Activated naive CD4-positive, alpha-beta T cell treated with anti-CD3 and anti-CD28 coated beads, Interleukin-2, amount 50 U/mL, for 72 hours (primary cell): ENCODE measurements at places on chromosomes 4 and X. TPM values are rescaled to one million over a fixed set of nuclear protein-coding genes. Genes with fewer than 3 reads are reported as not detected.
A peak's percentile ranks its signal among the peaks of the same experiment; 100 is the strongest.

- no peak for DNase-seq
Measured at GRCh38 chr4:65367306-65367705, 303.0 kb downstream of the EPHA5 start.

GRCh38 chrX:8319359-8319758, 145.3 kb upstream of the VCX3B start:
- DNase-seq, result no peak

GRCh38 chrX:46653482-46653881, 79.9 kb downstream of the CHST7 start:
- DNase-seq, result no peak

GRCh38 chr4:139501527-139501926, 47.6 kb downstream of the RAB33B start:
- DNase-seq, result no peak

DNA sequence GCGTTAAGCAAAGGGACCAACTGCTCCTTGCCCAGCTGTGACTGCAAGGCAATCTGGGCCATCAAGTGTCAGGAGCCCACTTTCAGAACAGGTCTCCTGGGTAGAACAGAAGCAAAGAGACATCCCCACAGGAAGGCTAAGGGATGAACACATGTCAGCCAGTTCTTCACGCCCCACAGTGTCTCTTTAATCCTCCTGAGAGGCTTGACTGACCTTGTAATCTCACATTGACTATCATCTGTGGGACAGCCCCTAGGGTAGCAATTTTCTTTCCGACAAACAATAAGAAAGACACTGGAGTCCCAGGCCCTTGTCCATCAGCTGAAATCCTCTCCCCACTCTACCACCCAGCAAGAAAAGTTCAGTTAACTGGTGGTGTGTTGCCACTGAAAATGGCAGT, 1.0 kb downstream of the CHRDL1 start:
- no peak for DNase-seq

- no peak for DNase-seq
Measured at GRCh38 chrX:129557844-129558480, 17.9 kb downstream of the OCRL start.

- DNase-seq, result no peak
Measured at GRCh38 chrX:108199691-108200090, 108.1 kb downstream of the ATG4A start.

DNA sequence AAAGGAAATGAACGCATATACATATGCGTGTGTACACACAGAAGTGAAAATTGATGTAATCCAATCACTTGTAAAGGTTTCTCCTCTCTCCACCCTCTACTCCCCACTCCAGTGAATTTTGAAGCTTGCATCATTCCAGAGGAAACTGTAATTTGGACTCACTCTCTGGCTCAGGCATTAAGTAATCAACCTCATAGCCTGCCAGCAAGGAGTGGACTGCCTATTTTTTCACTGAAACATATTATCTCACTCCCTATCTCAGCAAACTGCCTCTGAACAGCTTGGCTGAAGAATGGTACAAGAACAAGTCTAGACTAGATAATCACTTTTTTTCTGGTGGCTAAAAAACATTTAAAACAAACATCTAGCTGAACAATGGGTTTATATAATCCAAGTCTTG, 124.2 kb downstream of the C4orf51 start:
- no peak for DNase-seq

GRCh38 chr4:138062929-138063328, 179.2 kb downstream of the SLC7A11 start:
- no peak for DNase-seq

DNA sequence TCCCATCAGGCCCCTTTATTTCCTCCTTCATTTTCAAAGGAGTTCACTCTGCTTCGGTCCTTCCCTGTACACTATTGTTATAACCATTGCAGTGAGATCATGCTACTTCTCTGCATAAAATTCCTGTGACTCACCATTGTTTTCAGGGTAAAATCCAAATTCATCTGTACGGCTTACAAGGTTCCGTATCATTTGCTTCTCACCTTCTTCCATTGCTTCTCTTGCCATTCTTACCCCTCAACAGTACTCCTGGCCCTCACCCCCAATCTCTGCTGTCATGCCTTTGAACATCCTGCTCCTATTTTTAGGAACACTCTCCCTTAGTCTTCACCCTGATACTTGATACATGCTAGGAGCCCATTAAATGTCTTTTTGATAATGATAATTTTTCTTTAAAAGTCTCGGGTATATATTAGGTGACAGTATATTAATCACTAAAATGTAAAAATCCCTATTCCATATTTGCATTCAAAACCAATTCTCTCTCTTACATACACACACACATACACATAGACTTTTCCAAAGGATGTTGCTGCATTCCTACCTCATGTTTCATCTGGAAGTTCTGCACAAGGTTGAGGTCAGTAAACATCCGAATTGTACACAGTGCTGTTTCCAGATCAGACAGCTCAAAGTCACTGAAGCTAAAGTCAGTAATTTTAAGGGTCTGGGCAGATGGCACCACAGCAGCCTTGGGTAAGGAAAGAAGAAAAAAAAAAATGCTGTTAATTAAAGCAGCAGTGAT, 103.4 kb downstream of the PDE5A start:
- DNase-seq, result no peak

- DNase-seq, result no peak
Measured at GRCh38 chr4:39357002-39357401, 9.2 kb downstream of the RFC1 start.

DNA sequence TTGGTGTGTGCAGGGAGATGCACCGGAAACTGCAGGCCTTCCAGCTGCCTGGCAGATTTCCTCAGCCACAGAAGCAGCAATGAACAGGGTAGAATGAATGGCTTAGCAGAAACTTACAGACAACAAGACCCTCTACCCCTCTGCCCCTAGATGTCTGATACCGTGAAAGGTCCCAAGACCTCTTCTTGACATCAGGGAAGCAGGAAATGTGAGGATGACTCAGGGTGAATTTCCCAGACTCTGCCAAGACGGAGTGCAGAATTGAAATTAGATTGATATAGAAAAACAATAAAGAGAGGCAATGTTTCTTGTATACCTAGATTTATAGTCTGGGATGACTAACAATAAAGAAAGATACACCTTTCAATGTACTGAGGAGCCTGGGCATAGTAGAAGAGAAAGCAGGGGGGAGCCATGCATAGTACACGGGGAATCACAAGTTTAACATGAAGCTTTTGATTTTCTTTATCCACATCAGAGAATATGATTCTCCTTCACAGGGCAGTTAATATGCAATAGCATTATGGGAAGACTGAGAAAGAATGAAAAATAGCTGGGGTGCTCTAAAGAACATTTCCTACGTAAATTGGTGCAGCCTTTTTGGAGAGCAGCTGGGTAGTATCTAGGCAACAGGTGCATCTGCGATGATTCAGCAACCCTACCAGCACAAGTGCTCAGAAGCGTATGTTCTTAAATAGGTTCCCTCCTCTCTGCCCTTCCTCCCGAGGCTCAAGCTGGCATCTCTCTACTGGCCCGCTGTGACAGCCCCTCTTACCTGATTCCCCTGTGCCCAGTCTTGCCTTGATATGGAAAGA, 18.3 kb upstream of the CXCR3 start:
- no peak for DNase-seq

GRCh38 chr4:123585111-123585510, 188.5 kb downstream of the SPRY1 start:
- no peak for DNase-seq

DNA sequence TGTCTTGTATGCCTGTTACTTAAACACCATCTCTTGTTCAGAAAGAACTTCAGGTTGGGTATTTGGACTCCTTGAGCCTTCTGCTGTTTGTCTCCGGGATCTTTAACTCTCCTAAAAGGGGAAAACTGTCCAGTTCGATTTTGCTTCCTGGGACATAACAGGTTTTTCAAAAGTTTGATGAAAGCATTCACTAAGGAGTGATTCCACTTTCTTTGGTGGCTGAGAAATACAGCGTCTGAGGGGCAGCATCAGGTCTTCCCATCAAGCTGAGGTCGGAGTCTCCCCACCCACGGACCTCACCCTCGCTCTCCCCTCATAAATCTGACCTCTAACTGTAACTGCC, 1.4 kb downstream of the AFAP1 start:
- DNase-seq, result no peak

- DNase-seq, result no peak
Measured at GRCh38 chr4:105937759-105938158, 42.5 kb downstream of the NPNT start.

DNA sequence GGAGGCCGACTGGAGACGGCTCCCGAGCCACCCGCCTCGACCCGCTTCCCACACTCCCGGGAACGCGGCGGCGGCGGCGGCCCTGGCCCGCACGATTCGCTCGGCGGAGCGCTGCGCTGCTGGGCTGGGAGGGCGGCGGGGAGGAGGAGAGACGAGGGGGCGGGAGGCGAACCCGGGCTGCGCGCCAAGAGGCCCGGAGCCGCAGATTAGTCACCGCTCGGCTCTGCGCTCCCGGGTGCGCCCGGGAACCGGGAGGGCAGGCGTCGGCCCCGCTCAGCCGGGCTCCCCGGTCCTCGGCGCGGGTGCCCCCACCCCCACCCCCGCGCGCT, 11.2 kb upstream of the BCOR start:
- DNase-seq, result peak; percentile 70

DNA sequence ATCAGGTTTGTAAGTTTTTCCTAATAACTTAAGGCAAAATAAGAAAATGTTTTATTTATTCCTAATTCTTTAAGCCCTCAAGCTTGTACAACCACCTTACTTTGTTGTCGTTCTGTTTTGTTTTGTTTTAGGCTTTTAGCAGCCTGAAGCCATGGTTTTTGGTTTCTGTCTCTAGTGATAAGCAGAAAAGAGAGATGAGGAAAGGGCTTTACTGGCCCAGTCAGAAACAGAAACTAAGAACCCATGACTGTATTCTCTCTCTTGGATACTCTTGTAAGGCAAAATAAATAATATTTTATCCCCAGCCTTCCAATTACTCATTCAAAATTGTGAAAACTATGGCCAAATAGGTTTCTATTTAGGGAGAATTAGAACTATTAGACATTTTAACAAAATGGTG, 29.4 kb downstream of the TBC1D19 start:
- DNase-seq, result no peak

DNA sequence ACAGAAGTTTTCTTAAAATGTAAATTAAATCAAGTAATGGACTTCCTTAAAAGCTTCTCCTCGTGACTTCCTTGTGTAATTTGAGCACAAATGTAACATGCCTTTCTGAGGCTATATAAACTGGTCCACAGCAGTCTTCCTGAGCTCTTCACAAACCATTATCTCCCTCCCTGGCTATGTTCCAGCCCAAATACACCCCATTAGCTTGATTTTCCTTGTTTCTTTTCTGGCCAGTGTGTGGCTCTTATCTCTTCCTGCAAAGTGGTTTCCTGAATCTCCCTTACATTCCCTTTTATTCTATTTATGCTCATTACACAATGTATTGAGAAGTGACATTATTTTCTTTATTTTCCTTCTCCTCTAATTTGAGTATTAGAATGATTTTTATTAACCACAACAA, 1085.3 kb upstream of the PCDH10 start:
- no peak for DNase-seq

GRCh38 chrX:118522230-118522926, 26.8 kb downstream of the DOCK11 start:
- DNase-seq, result no peak

DNA sequence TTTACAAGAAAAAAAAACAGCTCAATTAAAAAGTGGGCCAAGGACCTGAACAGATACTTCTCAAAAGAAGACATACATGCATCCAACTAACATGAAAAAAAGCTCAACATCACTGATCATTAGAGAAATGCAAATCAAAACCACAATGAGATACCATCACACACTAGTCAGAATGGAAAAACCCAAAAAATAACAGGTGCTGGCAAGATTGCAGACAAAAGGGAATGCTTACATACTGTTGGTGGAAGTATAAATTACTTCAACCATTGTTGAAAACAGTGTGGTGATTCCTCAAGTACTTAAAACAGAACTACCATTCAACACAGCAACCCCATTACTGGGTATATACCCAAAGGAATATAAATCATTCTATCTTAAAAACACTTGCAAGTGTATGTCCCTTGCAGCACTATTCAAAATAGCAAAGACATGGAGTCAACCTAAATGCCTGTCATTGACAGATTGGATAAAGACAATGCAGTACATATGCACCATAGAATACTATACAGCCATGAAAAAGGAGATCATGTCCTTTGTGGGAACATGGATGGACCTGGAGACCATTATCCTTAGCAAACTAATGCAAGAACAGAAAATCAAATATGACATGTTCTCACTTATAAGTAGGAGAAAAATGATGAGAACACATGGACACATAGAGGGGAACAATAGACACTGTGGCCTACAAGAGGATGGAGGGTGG, 97.6 kb downstream of the RAB28 start:
- DNase-seq, result no peak

GRCh38 chr4:30208731-30209435, 511.3 kb upstream of the PCDH7 start:
- no peak for DNase-seq

- DNase-seq, result no peak
Measured at GRCh38 chrX:79412972-79413371, 45.8 kb upstream of the ITM2A start.

DNA sequence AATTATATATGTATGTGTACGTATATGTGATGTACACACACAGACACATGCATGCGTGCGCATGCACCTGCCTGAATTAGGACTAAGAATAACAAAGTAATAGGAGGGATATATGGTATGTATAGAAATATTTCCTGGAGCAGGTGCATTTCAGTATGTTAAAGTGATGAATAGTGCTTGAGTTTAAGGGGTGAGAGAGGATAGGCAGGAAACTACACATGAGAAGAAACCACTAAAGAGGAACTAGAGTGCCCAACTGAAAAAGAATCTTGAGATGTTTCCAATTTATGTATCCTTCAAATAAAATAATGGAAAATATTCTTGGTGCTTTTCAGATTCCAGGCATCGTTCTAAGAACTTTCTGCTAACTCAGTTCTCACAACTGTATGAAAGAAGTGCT, 52.6 kb upstream of the UNC5C start:
- no peak for DNase-seq

DNA sequence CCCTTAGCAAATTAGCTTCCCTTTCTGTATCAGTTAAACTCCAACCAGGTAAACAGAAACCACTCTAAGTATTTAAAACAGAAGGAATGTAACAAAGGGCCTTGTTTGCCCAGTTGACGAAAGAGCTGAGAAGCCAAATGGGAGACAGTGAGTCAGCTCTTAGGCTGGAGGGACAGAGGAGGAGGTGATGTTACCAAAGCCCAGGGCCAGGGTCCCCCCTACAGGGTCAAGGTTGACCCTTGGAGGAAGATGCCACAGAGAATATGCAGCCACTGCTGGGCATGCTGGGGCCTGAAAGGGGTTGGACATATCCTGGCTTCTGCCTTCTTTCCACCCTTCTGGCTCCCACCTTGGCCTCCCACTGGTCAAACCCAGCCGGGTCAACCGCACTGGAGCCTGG, 38.3 kb upstream of the LGI2 start:
- no peak for DNase-seq

The CYLC1 gene
- total RNA-seq, result not detected

The BCORL1 gene
- 5.9 TPM for total RNA-seq

The DCK gene
- total RNA-seq, result 36.6 TPM

The FAM184B gene
- total RNA-seq, result not detected

The MTMR8 gene
- 5.6 TPM for total RNA-seq

The MSX1 gene
- not detected for total RNA-seq

The PITX2 gene
- total RNA-seq, result not detected

The ARHGEF6 gene
- total RNA-seq, result 59.5 TPM

The BMPR1B gene
- total RNA-seq, result not detected

The CCNA2 gene
- 125 TPM for total RNA-seq

The MAGT1 gene
- total RNA-seq, result 26.5 TPM

The TTC29 gene
- total RNA-seq, result not detected

The CT55 gene
- not detected for total RNA-seq

The TDO2 gene
- not detected for total RNA-seq
